Vagina (tissue), 2 donors: ENCODE measurements at places on chromosomes 1 and 21. TPM values are rescaled to one million over a fixed set of nuclear protein-coding genes. Genes with fewer than 3 reads are reported as not detected.

GRCh38 chr1:17799642-17800041 lies 44.5 kb downstream of the ACTL8 start:
- DNase-seq: no peak

GRCh38 chr21:33854604-33855003 lies 61.0 kb downstream of the ATP5PO start:
- no peak for DNase-seq

- DNase-seq: no peak
Measured at GRCh38 chr1:67371681-67372080, 58.5 kb downstream of the SERBP1 start.

DNA sequence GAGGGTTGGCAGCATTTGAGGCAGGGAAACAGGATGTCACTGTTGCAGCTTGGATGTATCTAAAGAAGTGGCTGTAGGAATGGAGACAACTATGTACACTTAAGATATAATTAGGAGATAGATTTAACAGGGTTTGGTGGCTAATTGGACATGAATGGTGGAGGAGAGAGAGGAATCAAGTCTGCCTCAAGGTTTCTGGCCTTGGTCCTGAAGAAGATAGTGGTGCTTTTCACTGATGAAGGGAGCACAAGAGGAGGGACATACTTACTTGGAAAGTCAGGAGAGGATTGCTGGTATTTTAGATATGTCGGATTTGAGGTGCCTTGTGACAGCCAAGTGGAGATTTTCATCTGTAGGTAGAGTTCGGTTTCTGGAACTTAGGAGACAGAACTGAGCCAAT lies 123.9 kb downstream of the ST6GALNAC3 start:
- DNase-seq: no peak

GRCh38 chr1:91827087-91827458 lies 58.9 kb downstream of the TGFBR3 start:
- no peak for DNase-seq

DNA sequence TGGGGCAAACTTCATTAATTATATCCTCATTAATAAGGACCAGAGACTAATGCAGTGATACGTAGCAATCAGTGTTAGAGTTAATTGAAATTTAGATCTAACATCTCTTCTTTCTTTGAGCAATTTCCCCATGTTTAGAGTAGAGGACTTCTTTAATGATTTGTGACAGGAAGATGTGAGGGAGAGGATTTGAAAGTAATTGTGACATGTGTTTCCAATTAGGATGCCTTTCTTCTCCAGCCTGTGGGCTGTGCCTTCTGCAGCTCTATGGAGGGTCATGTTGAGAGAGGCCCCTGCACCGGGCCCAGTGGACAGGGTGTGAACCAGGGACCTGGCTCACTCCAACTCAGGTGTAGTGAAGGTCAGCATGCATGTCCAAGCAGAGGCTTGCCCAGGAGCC lies 103.0 kb downstream of the GREM2 start:
- DNase-seq: no peak

- DNase-seq: no peak
Measured at GRCh38 chr21:44764319-44765230, 37.0 kb downstream of the UBE2G2 start.

Gene VSIG8
- not detected for total RNA-seq

Gene BTBD8
- 6.1 TPM for total RNA-seq

Gene AKNAD1
- 3.9 TPM for total RNA-seq

Gene SPATA21
- not detected for total RNA-seq
